OCI-LY7 (cell line): ENCODE measurements at places on chromosomes 2 and 18. TPM values are rescaled to one million over a fixed set of nuclear protein-coding genes. Genes with fewer than 3 reads are reported as not detected.

Gene RTP5
- not detected in 2 replicates for total RNA-seq

- no peak for DNase-seq
Observed at GRCh38 chr2:32564417-32565035, 63.3 kb upstream of the TTC27 start.

Gene MAPRE3
- total RNA-seq, result not detected in 2 replicates

Gene RNF144A
- 0.87 and 1.1 TPM in 2 replicates for total RNA-seq

- no peak for DNase-seq
Observed at GRCh38 chr2:79929624-79930023, 374.9 kb downstream of the LRRTM1 start.
